ENCODE measurements at places on chromosomes 2 and 18.

- no peak for DNase-seq
Measured at GRCh38 chr2:45761635-45762034, 110.2 kb downstream of the PRKCE start.

GRCh38 chr2:68835621-68836020, 35.6 kb downstream of the BMP10 start:
- no peak for DNase-seq

DNA sequence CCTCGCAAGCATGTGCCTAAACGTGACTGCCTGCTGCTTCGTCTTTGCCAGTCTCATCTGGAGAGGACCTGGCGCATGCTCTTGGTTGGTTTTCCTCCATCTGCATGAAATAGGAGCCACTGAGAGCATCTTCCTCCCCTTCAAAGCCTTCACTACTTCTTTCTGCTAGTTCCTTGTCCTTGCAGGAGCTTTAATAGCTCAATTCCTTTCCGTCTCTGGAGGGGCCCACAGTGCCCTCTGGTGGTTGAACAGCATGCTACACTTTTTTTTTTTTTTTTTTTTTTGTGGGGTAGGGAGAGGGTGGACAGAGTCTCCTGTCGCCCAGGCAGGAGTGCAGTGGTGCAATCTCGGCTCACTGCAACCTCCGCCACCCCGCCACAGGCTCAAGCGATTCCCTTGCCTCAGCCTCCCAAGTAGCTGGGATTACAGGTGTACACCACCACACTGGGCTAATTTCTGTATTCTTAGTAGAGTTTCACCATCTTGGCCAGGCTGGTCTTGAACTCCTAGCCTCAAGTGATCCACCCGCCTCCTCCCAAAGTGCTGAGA, 59.6 kb downstream of the SP110 start:
- DNase-seq = peak; percentile 23

GRCh38 chr18:67379981-67380380, 136.5 kb downstream of the DSEL start:
- no peak for DNase-seq

GRCh38 chr2:174551697-174552096, 45.9 kb downstream of the WIPF1 start:
- DNase-seq = no peak

DNA sequence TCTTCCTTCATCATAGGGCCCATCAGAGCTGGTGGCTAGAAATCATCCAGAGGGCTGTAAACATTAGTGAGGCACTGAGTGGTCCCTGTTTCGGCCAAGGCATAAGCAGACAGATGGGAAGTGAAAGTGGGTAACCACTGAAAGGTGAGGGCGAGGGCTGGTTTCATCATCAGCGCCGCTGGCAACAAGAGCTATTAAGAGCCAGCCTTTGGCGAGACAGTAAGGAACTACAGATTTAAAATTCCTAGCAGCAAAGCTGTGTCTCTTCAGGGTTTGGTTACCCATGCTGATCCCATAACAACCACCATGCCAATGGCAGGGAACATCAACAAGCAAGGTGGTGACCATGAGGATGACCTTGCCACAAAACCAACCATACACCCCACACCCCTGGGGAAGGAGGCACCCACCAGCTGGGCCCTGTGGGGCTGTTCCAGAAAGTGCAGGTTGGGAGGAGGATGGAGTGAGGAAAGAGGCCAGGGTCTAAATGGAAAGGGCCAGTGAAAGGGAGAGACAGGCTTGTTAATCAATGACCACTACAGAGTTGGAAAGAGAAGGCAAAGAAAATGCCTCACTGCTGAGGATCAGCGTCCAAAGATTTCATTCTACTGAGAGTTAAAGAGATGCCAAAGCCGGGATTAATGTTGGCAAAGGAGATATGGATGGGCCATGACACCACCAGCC, 9.0 kb upstream of the SLC20A1 start:
- no peak for DNase-seq

DNA sequence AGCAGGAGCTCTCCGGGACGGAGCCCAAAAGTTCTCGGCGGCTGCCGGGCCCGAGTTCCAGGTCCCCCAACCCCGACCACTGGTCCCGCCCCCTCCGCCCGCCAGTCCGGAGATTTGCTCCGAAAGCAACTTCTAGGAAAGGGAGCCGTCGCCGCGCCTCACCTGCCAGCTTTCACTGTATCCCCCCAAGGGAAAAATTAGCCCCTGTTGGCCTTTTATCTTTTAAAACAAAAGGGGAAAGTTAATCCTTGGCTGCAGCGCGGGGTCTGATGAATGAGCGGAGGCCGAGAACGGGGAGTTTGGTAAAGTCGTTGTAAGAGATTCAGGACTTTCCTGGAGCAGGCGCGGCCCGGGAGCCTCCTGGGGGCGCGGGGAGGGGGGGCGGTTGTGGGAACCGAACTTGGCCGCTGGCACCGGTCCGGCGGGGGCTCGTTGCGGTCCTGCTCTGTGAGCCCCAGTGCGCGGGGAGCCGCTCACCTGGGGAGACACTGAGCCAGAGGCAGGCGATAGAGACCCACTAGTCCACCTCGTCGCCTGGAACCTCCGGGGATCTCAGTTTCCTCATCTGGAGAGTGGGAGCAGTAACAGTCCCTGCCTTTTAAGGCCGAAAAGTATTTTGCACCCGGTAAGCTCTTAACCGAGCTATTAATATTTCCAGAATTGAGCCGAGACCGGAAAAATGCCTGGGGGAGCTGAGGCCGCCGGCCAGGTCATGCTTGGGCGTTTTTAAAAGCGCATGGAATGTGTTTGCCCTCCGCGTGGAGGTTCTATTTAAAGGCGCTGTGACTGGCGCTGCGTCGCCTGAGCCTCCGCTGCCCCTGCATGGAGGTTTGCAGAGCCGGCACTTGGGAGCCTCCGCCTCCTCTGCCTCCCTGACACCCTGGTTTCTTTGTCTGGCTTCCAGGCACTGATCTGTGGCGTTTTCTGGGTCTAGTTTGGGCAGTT, 1.1 kb downstream of the EFHD1 start:
- no peak for DNase-seq

DNA sequence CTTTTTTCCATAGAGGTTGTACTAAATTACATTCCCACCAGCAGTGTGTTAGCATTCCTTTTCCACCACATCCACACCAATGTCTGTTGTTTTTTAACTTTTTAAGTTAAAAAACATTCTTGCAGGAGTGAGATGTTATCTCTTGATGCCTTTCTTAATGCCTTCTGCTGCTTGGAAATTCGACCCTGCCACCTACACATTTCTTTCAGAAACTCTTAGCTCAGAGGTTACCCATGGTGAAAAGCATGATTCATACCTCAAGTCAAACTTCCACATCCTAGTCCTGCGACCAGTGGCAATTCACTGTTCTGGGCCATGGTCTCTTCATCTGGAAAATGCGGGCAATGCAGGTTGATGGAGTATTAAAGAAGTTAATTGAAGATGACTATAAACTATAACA, 12.7 kb upstream of the HNMT start:
- DNase-seq = no peak

DNA sequence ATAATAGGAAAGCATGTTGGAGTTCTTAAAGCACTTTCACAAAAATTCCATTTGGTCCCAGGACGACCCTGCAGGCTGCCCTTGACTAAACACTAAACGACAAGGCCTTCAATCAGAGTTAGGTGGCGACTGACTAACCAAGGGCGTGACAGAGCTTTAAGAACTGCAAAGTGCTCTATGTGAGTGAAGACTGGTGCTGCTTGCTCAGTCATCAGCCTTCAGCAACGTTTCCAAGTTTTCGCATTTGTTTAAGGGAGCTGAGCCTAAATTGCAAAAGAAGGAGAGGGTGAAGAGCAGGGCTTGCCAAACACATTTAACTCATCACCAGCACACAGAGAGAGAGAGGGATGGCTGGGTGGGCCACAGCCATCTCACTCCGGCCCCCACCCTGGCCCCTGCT, 204.7 kb upstream of the PID1 start:
- DNase-seq = no peak

DNA sequence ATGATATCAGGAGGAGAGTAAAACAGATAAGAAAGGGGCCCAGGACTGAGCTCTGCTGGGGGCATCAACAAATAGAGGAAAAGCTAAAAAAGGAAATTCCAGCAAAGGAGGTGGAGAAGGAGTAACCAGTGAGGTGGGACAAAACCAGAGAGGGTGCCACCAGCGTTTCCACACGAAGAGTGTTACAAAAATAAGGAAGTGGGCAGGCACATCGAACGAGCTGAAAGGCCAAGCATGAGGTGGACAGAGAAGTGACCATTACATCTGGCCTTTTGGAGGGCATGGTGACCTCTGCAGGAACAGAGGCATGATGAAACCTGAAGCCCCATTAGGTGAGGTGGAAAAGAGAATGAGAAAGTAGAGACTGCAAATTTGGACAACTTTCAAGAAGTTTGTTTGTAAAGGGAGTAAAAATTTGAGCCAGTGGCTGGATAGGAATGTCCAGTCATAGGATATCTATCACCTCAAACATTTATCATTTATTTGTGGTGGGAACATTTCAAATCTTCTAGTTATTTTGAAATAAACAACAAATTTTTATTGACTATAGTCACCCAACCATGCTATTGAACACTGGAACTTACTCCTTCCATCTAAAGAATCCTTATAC, 18.4 kb upstream of the VIT start:
- no peak for DNase-seq

- DNase-seq = no peak
Measured at GRCh38 chr2:42315844-42316470, 45.1 kb downstream of the COX7A2L start.

DNA sequence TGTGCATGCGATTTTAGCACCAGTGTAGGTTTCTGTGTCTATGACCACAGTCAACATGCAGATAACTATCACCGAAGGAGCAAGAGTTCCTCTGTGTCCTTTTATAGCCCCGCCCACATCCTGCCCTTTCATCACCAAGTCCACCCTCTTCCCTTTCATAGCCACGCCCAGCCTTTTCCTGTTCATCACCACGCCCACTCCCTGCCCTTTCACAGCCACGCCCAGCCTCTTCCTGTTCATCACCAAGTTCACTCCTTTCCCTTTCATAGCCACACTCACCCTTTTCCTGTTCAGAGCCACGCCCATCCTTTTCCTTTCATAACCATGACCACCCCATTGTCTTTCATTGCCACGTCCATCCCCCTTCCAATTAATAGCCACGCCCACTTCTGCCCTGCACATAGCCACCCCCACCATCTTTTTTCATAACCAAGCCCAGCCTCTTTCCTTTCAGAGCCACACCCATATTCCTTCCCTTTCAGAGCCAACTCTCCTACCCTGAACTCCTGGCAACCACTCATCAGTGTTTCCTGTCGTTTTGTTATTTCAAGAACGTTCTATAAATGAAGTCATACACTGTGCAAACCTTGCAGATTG, 273.9 kb downstream of the MYT1L start:
- DNase-seq = peak; percentile 5
